ENCODE measurements at places on chromosomes 5 and 9.

DNA sequence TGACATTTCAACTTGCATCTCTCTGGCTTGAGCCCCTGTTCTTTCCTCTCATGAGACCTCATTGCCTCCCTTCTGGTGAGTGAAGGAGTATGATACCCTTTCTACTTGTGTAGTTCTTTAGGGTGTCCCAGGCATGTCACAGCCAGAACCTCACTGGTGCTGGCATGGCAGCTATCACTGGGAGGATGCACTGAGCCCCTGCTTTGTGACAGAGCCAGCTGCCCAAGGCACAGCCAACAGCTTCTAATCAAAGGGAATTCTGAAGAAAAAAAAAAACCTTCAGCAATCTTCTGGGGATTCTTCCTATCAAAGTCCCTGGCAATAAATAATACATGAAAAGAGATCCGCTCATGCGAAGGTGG lies 652.6 kb upstream of the KLF4 start:
- no peak for DNase-seq

- DNase-seq: no peak
These were observed 25.2 kb upstream of the HSD17B4 start for GRCh38 chr5:119427060-119427459.

- no peak for DNase-seq
These were observed 20.4 kb downstream of the AUH start for GRCh38 chr9:91341258-91341746.

GRCh38 chr5:134594797-134595457 lies 37.7 kb downstream of the SAR1B start:
- no peak for DNase-seq

- DNase-seq: no peak
These were observed 195.8 kb upstream of the TBCA start for GRCh38 chr5:77971776-77972468.

DNA sequence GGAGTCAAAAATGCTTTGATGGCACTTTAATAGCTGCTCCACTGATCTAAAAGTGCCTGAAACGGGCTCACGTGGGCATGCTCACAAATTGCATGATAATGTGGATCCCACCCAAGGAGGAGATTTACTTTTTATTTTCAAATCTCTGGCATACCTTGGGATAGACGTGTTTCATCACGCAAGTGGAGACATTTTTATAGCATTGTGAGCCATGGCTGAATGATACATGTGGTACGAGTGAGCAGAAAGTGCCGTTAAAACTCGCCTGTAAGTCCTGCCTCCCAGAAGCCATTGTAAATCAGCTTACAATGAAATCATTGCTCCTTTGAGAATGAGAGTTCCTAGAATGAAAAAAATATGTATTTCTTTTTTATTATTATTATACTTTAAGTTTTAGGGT lies 514.7 kb downstream of the MAT2B start:
- no peak for DNase-seq

- no peak for DNase-seq
These were observed 808.2 kb downstream of the BRINP1 start for GRCh38 chr9:118561051-118561450.

- DNase-seq: no peak
These were observed 2.6 kb downstream of the CTNNAL1 start for GRCh38 chr9:109010746-109011145.

- DNase-seq: no peak
These were observed 165.4 kb upstream of the LHFPL2 start for GRCh38 chr5:78813906-78814530.
